CD4-positive, alpha-beta T cell (primary cell): ENCODE measurements at places on chromosomes 2 and 18.

DNA sequence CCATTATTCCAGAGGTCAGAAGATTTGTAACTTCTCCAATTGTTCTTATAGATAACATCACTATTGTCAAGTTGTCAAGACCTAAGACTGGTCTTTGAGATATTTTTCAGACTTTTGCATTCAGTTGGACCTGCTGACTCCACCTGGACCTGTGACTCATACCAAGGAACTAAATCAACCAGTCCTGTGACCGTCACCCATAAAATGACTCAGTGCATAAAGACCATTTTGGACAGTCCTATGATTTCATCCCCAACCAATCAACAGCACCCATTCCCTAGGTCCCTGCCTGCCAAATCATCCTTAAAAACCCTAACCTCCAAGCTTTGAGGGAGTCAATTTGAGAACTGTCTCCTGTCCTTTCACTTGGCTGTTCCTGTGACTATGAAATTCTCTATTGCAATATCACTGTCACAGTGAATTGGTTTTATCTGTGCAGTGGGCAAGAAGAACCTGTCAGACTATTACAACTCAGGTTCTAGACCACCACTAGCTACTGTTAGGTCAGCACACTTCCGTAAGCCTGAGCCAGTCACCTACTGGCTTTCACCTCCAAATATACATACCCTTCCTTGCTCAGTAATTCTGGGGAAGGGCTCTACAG lies 17.1 kb downstream of the DPP4 start:
- H3K4me1 ChIP-seq, result peaks cover 29% of the 10 kb centered on the region
- no peak overlapping the region for H3K27ac ChIP-seq
- H3K36me3 ChIP-seq, result peaks cover 10% of the 10 kb centered on the region
- H3K4me3 ChIP-seq, result no peak overlapping the region
- no peak for DNase-seq
- H3K27me3 ChIP-seq, result no peaks in the 10 kb centered on the region

DNA sequence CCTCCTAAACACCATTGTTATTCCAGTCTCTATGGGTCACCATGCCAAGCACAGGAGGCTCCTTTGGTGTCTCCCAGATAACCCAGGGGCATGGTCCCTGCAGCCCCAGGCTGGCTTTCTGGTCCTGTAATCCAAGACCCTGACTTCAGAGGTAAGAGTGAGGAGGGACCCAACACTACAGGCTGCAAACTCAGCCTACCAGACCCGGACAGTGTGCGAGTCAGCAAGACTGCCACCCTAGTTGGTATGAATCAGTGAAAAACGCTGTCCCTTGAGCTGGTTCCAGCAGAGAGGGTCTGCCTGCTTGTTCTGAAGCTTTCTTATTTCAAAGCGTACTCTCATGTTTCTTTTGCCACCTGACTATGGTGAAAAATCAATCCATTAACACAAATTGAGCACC lies 47.6 kb upstream of the ZFP36L2 start:
- H3K4me3 ChIP-seq, result no peak overlapping the region
- H3K36me3 ChIP-seq, result peaks cover 27% of the 10 kb centered on the region
- DNase-seq, result no peak
- no peak overlapping the region for H3K27ac ChIP-seq
- no peaks in the 10 kb centered on the region for H3K27me3 ChIP-seq
- no peaks in the 10 kb centered on the region for H3K4me1 ChIP-seq

- H3K4me1 ChIP-seq, result no peaks in the 10 kb centered on the region
- no peaks in the 10 kb centered on the region for H3K36me3 ChIP-seq
- no peaks in the 10 kb centered on the region for H3K27me3 ChIP-seq
- DNase-seq, result no peak
- H3K27ac ChIP-seq, result no peak overlapping the region
Measured at GRCh38 chr2:41000374-41000773, 548.5 kb upstream of the SLC8A1 start.

DNA sequence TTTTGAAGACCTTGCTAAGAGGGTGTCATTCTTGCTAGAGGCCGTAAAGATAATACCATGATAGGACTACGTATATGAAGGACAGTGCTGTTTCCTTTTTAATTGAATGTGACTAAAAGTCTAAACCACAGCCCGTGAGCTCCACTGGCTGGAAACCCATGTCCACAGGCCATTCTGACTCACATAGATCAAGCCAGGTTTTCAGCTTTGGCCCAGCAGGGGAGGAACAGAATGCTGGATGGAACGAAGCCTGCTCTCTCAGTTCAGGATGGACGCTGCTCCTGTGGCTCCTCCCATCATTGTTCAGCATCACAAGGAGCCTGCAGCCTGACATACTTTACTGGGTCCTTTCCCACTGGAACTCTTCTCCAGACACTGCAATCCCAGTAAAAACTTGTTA lies 47.6 kb downstream of the ALPK2 start:
- H3K36me3 ChIP-seq, result no peaks in the 10 kb centered on the region
- H3K27ac ChIP-seq, result no peak overlapping the region
- no peak for DNase-seq
- peaks cover 11% of the 10 kb centered on the region for H3K4me1 ChIP-seq
- no peaks in the 10 kb centered on the region for H3K27me3 ChIP-seq
- H3K4me3 ChIP-seq, result no peak overlapping the region
